CD4-positive, alpha-beta memory T cell (primary cell): ENCODE measurements at places on chromosomes 12 and 14.

DNA sequence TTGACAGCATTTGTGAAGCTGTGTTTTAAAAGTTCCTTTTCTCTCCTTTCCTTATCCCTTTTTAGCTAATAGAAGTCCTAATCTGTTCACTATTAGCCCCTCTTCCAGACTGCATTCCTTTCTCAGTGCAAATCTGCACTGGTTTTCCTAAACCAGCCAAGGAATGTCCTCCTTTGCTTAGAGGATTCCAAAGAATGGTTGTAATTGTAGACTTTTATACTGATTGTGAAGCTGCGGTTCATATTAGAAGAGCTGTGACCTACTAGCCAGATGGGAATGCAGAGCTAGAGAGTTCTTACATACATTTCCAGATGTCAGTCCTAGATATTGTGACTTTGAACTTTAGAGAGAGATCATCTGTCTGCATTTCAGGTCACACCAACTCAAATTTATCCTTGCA, 79.8 kb downstream of the MYRFL start:
- no peak overlapping the region for H3K4me3 ChIP-seq
- H3K4me1 ChIP-seq: no peaks in the 10 kb centered on the region
- no peak overlapping the region for H3K27ac ChIP-seq
- DNase-seq: no peak

DNA sequence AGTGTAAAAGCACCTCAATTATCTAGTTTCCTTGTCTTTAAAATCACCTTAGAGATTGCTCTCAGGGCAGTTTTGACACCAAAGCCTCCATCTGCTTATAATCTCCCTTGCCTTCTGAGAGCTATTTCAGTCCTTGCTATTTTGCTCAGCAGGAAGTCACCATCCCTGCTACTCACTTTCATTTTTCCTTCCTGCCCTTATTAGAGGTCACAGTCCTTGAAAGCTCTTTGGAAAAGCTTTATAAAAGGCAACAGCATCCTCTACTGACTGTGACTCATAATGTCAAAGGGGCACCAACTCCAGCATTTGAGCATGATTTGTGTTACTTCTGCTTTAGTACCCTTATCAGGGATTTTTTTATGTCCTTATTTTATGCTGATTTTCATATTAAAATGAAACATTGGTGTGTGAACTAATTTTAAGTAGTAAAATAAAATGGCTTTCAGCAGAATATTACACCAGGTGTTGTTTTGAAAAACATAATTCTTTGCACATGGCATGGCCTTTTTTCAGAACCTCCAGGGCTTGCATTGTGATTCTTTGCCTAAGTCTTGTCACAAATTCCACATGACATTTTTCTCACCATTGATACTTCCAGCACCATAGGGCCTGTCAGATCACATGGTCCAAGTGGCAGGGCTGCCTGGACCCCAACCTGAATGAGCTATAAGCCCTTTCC, 213.0 kb downstream of the ADAMTS20 start:
- no peak for DNase-seq
- H3K36me3 ChIP-seq: no peaks in the 10 kb centered on the region
- H3K4me3 ChIP-seq: no peak overlapping the region
- H3K27me3 ChIP-seq: no peaks in the 10 kb centered on the region
- no peaks in the 10 kb centered on the region for H3K4me1 ChIP-seq

- H3K36me3 ChIP-seq: no peaks in the 10 kb centered on the region
- H3K4me3 ChIP-seq: no peak overlapping the region
- DNase-seq: no peak
- H3K27me3 ChIP-seq: no peaks in the 10 kb centered on the region
- H3K27ac ChIP-seq: no peak overlapping the region
These were observed 215.4 kb upstream of the RTL1 start for GRCh38 chr14:101118746-101119591.

DNA sequence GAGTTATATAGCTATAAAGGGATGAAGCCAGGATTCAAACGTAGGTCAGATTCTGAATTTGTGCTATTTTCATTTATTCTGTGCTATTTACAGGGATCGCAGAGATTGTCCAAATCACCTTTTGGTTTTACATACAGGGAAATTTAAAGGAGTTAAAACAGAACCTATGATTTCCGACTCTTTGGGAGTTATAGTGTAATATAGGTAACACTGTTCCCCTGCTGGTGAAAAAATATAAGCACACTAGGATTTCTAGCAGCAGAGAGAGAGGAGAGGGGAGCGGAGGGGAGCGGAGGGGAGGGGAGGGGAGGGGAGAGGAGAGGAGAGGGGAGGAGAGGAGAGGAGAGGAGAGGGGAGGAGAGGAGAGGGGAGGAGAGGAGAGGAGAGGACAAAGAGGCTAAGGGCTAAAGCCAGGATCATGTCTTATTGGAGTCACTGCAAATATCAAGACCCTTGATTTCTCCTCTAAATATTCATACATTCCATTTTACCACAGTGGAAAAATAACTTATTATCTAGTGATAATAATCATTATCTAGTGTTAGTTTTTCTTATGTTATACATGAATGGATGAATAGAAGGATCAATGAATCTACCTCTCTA, 46.2 kb upstream of the KCNH5 start:
- no peaks in the 10 kb centered on the region for H3K4me1 ChIP-seq
- H3K36me3 ChIP-seq: no peaks in the 10 kb centered on the region
- no peak overlapping the region for H3K27ac ChIP-seq
- H3K27me3 ChIP-seq: no peaks in the 10 kb centered on the region
